ENCODE measurements at places on chromosomes 2 and 18.

DNA sequence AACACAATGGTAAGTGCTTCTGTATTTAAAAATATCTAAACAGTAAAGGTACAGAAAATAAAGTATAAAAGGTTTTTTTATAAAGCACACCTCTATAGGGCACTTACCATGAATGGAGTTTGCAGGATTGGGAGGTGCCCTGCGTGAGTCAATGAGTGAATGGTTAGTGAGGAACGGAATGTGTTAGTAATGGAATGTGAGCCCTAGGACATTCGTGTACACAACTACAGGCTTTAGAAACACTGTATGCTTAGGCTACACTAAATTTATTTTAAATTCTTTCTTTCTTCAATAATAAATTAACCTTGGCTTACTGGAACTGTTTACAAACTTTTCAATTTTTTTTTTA lies 337.9 kb upstream of the SLC39A10 start:
- no peak for DNase-seq

DNA sequence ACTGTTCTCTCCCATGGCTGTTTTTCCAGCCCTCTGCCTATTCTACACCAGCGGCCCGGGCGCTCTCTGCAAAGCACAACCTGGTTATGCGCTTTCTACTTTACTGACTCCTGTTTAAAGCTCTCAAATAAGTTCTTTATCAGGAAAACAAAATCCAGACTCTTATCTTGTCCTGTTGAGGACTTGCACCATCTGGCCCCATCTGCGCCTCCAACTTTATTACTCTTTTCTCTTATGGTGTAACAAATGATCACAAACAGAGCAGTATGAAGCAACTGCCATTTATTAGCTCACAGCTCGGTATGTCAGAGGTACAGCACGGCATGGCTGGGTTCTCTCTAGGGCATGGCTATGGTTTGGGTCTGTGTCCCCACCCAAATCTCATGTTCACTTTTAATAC lies 236.5 kb upstream of the NT5C1B start:
- no peak for DNase-seq

DNA sequence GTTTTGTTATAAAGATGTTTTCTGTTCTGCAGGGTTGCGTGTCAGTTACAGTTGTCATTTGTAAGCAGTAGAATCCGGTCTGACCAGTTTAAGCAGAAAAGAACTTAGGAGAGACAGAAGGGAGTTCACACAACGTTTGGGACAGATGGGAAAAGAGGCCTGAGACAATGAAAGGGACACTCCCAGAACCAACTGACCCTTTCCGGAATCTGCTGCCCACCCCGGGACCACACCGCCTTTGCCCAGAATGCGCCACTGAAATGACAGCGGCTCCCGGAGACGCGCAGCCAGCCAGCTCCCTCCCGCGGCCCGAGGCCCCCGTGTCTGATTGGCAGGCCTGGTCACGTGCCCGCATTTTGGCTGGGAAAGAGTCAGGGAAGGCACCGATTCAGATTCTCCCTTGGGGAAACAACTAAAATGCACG lies 244.6 kb downstream of the BCL2 start:
- DNase-seq, result peak; percentile 74

GRCh38 chr2:126796931-126797621 lies 101.6 kb upstream of the TEX51 start:
- no peak for DNase-seq

GRCh38 chr2:19491796-19492195 lies 133.4 kb upstream of the OSR1 start:
- DNase-seq, result no peak

DNA sequence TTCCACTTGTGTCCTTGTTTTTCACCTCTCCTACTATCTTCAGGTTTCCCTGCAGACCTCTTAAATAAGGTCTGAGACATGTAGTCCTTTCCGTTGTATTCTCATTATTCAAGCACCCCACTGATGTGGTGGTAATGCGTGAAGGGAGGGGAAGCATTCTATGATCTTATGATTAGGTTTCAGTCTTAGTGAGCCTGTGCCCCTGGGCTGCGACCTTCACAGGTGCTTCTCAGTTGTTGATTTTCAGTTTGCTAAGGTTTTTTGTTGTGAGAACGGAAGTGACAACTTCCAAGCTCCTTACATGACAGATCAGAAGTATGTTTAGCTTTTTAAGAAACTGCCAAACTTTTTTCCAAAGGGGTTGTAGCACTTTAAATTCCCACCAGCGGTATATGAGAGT lies 41.3 kb downstream of the VPS54 start:
- DNase-seq, result no peak

GRCh38 chr2:231364061-231364460 lies 31.4 kb upstream of the B3GNT7 start:
- DNase-seq, result no peak

DNA sequence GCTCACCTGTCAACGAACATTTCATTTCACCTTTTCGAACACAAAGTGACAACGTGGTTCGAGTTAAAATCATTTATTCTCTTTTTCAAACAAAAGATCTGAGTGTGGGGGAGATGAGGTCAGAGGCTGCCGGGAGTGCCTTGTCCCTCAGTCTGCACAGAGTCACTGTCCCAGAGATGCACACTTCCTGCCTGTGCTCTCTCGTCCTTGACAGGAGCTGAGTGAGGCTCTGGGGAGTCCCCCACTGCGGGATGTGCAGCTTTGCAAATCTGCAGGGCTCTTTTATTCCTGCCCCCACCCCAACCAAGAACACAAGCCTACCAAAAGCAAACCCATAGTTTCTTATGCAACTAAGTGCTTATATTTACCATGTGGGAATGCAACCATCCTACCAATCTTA lies 497.8 kb downstream of the EIPR1 start:
- no peak for DNase-seq
